ENCODE measurements at places on chromosomes 7 and 10. TPM values are rescaled to one million over a fixed set of nuclear protein-coding genes. Genes with fewer than 3 reads are reported as not detected.

- no peak for DNase-seq
Observed at GRCh38 chr10:110507346-110507745, 9.6 kb downstream of the DUSP5 start.

GRCh38 chr7:120221666-120222065 lies 51.3 kb upstream of the KCND2 start:
- DNase-seq: no peak

NAT16 gene
- not detected for total RNA-seq

GRCh38 chr7:111051832-111052231 lies 39.1 kb upstream of the LRRN3 start:
- DNase-seq: no peak

PRKCQ gene
- 0.94 TPM for total RNA-seq

DNA sequence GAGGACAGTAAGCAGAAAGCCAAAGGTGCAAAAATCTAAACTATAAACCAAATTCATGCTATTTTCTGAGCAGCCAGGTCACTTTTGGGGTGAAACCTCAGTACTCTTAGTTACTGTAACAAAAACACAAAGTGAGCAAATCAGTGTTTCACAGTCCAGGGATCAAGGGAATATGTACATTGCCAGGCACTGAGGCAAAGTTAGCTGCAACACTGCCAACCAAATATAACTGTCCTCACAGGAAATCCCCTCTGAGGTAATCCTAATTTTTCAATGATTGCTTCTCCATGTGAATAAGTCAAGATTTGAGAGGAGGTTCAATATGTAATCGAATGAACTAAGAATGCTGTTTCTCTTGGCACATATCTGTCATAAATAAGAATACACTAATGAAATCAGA lies 229.7 kb downstream of the TSPAN12 start:
- no peak for DNase-seq

DNA sequence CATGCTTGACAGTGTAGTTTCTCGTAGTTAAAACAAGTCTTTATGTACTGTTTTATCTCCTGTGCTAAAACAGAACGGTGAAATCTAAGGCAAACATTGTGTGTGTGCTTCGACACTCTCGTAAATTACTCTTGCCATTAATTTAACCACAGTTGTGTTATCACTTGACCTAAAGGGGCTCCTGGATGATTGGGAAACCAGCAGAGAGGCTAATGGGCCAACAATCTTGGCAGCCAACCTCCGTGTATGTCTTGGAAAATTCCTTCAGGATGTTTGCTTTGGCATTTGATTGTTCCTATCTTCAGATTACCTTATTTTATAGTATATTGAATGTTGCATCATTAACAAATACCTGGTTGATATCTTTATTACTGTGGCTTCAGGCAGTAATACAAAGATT lies 409.5 kb downstream of the SDK1 start:
- DNase-seq: no peak

DNA sequence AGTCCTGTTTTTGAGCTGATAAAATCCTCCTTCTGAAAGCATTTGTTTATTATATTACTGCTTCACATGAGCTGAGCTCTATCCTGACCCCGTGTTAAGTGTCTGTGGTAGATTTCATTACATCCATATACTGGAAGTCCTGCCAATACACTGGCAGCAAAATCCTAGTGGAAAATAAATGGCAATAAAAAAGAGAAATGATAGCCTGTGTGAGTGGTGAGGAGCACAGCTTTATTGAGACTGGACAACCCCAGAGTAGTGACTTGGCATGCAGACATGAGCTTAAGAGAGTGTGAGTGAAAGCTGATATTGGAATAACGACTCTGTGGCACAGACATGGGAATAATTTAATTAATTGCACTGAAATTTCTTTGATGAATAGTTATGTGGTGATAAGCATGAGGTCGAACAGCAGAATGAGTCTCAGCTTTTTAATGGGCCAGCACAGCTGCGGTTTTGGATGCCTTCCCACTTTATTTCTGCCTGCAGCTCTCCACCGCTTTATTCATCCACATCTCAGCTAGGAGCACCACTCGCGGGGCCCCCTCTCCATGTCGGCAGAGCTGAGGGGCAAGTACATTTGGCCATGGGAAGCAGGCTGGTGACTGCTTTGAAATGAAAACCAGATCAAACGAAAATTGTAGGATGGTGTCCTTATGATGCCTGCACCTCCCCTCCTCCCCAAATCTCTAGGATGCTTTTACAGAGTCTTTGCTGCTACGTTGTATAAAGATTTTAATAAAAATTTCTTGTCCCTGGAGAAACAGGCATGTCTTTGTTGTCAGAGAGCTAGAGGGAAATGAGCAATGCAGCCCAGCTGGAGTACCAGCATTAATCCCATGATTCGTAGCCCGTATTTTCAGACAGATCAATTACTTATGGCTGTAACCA lies 494.3 kb downstream of the AUTS2 start:
- no peak for DNase-seq

DNAH11 gene
- total RNA-seq: 0.32 TPM

DNA sequence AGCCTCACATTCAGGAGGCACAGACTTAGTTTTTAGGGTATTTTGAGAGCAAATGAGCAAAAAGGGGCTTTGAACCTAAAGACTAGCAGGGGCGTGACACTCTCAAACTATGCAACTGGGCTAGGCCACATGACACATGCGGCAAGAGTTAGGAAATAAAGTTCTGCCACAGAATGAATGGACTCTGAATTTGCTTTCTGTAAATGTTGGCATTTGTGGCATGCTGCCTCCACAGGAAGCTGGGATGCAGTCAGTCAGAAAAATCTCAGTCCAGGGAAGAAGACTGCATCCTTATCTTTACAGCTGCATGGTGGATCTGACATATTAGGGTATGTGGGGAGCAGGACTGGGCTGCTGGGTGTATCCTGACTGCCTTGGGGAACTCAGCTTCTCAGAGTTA lies 181.0 kb downstream of the COBL start:
- no peak for DNase-seq

NUTM2B gene
- 1.2 TPM for total RNA-seq

GRCh38 chr7:148395990-148396716 lies 194.4 kb upstream of the C7orf33 start:
- no peak for DNase-seq

- DNase-seq: no peak
Observed at GRCh38 chr10:4833286-4833685, 7.3 kb downstream of the AKR1E2 start.

PLAU gene
- total RNA-seq: 4.0 TPM

DNA sequence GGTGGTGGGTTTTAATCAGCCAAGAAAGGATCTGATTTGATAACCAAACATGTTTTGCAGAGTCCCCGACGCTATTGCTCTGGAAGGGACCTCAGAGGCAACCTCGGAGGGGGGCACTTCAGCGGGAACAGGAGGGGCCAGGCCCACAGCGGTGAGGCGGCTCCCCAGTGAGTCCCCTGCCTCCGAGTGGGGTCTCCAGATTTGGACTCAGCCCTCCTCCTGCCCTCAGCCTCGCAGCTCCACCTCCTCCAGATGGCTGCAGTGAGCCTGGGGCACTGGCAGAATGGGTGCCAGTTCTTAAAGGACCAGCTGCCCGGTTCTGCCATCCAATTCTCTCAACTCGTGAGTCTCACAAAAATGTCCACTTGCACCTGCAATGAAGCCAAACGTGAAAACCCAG lies 61.0 kb upstream of the NANOS1 start:
- DNase-seq: no peak

DNA sequence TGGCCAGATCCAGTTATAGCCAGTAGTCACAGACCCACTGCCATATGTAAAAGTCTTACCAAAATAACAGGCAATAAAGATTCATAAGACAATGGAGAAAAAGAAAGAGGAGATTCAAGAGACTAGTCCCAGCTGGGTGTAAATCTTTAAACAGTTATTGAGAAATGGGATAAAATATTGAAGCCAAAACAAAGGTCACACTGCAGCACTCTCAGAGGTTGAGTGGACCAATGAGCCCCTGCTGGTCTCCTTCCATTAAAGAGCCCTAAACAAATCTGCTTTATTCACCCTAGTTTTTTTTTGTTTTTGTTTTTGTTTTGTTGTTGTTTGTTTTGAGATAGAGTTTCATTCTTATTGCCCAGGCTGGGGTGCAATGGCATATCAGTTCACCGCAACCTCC lies 98.8 kb downstream of the JMJD1C start:
- no peak for DNase-seq

DNA sequence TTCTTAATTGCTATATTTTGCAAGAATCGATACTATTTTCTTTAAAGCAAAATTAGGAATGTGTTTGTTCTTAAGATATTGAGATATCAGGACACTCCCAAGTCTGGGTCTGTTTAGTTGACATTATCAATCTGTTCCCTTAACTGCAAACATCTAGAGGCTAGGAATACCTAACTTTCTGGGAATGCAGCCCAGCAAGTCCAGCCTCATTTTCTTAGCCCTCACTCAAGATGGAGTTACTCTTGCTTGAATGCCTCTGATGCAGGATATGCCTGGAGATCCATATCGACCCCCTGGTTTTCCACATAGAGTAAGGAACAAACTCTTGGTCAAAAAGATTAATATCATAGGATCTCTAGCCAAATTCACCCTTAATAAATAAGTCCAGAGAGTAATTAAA lies 305.3 kb upstream of the COBL start:
- no peak for DNase-seq

DNA sequence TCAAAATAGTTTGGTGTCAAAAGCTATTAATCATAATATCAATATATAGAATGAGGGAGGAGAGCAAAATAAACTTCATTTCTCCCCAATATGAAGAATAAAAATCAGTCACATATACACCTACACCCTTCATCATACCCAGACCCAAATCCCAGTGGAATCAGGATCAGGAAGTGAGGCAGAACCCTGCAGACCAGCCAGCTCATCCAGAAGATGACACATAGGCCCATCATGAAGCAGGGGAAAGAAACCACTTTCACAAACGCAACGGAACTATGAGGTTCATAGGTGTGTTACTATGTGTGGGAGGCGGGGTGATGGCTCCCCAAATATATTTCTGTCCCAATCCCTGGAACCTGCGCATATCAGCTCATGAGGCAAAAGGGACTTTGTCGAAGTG lies 89.0 kb downstream of the RSU1 start:
- DNase-seq: no peak

- DNase-seq: no peak
Observed at GRCh38 chr10:24603333-24603732, 120.4 kb downstream of the ARHGAP21 start.

GRCh38 chr10:132804785-132805426 lies 19.0 kb upstream of the NKX6-2 start:
- no peak for DNase-seq

DNA sequence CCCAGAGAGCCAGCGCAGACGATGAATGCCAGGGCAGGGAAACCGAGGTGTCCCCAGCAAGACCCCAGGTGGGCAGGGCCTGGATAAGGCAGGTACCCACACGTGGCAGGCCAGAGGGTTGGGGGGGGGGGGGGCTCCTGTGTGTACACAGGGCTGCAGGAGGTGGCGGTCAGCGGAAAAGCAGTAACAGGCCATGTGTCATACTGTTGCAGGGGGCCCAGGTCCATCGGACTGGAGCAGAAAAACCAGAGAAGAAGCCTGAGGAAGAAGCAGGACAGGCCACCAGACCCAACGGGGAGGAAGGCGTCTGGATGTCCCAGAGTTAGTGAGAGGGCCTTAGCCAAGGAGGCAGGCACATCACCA lies 116.3 kb downstream of the MAD1L1 start:
- no peak for DNase-seq

DNA sequence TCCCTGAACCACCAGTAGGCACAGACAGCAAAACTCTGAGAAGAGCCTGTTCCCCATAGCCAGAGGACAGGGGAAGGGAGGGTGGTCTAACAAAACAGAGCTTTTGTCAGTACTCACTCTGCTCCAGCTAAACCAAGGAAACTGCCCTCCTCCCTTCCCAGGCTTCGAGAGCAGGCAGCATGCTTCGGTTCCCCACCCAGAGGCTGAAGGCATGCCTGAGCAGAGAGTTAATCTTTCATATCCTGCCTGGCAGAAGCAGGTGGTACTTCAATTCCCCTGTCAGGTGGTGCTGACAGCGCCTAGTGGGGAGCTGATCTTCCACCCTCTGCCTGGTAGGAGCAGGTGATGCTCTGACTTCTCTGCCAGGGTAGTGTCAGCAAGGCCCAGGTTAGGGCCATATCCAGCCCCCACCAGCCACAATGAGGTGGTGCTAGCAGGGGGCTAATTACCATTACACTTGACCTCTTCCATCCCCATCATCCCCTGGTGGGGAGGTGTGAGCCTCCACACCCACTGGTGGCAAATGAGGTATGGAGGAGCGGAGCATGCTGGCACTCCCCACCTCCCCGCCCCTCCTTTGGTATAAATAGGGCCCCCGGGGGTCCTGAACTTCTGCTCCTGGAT lies 35.1 kb downstream of the SDK1 start:
- no peak for DNase-seq

DNA sequence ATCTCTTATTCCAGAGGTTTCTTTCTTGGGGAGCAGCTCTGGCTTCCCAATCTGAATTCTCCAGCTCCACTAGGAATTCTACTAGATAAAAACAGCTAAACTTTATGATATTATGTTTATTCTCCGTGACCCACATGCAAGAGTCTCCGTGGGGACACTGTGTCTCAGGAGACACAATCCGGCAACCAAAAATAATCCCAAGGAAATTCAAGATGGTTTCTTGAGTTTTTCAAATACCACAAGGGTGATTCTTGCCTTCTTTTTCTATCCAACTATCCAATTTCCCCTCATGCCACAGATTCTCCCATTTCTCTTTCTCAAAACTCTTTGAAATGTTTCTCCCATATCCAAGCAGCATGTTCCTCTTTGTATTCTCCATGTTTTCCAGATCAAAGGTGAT lies 103.1 kb downstream of the FAS start:
- no peak for DNase-seq

DNA sequence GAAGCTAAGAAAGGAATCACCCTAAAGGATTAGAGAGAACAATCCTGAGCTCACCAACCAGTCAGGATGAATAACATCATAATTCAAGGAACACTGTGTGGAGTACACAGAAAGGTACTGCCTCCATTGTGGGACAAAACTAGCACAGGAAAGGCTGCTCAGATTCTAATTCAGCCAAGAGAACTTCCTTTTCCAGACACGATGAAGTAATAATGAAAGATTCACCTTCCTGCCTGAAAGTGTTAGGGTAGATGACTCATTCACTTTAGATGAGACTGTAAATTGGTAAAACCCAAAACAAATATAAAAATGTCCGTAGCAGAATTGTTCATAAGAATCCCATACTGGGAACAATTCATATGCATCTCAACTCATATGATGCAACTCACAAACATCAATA lies 167.2 kb downstream of the CDC14C start:
- no peak for DNase-seq

KCNIP2 gene
- total RNA-seq: 2.8 TPM

IFIT5 gene
- 6.1 TPM for total RNA-seq

- DNase-seq: no peak
Observed at GRCh38 chr7:36790311-36790787, 66.1 kb upstream of the AOAH start.

DNA sequence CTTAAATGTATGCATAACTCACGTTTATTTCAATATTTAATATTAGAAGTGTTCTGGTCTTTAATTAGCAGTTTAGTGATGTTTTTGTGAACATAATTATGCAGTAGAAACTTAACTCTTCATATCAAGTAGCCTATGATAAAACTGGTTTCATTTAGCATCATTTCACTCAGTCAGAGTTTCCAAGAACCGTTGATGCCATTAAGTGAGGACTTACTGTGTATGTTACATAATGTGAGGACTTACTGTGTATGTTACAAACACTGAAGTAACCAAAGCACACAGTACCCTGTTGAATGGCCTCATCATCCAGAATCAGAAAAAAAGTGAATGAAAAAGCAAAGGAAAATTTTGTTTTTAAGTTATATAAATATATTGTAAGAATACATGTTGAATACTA lies 32.9 kb upstream of the PBLD start:
- no peak for DNase-seq
